C1 segment of cervical spinal cord (tissue), 14 donors: ENCODE measurements at places on chromosomes 16 and 17.

DNA sequence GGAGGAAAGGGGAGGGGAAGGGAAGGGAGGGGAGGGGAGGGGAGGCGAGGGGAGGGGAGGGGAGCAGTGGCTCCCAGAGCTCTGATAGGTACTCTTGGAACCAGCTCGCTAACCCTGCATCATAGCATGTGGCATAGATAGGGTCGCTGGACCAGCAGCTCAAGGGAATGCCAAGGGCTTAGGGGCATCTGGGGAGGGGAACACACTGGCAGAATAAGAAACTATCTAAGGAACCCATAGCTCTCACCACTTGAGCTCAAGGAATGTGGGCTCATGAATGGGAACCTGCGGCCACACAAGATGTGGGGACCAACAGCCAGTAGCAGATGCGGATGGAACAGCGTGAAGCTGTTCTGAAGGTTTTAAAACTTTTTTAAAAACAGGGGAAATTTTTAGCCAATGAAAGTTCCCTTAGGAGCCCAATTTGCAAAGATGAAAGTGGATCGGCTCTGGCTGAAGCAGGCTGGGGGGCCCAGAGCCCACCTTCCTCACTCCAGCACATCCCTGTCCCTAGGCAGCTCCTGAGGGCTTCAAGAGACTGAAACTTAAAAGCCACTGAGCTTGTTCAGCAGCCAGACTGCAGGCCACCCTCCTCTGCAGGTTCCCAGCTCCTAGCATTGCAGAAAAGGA, 46.9 kb downstream of the PIMREG start:
- no peak for DNase-seq

DNA sequence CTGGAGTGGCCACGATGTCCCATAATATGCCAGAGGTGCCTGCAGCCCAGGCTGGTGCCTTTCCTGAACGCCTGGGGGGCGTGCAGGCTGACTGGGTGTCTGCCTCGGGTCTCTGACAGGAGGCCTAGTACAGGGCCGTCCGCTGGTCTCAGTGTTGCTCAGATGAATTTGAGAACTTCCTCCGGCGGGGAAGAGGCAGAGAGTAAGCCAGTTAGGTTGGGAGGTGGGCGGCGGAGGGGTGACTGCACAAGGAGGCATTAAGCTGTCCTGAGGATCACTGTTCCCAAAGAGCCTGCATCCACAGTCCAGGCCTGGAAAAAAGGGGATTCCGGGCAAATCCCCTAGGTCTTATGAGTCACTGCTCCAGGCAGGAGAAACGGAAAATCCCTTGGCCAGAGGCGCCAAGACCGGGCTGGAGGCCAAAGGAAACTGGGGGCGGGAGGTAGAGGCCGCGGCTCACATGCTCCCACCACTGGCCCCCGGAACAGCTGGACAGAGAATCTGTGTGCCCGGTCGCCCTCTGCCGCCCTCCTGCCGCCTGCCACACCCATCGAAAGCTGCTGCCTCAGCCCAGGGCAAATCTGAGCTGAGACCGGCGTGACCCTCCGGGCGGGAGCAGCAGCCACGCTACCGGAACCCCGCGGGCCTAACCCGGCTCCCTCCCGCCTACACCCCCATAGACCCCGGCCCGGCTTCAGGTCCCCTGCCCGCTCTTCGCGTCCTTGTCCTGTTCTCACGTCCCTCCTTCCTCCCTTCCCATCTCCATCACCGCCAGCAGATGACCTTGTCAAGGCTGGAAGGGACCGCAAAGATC, 1.2 kb downstream of the TRIM47 start:
- peak; percentile 73 for DNase-seq

GRCh38 chr16:31868164-31868563, 5.4 kb upstream of the ZNF267 start:
- DNase-seq: no peak

DNA sequence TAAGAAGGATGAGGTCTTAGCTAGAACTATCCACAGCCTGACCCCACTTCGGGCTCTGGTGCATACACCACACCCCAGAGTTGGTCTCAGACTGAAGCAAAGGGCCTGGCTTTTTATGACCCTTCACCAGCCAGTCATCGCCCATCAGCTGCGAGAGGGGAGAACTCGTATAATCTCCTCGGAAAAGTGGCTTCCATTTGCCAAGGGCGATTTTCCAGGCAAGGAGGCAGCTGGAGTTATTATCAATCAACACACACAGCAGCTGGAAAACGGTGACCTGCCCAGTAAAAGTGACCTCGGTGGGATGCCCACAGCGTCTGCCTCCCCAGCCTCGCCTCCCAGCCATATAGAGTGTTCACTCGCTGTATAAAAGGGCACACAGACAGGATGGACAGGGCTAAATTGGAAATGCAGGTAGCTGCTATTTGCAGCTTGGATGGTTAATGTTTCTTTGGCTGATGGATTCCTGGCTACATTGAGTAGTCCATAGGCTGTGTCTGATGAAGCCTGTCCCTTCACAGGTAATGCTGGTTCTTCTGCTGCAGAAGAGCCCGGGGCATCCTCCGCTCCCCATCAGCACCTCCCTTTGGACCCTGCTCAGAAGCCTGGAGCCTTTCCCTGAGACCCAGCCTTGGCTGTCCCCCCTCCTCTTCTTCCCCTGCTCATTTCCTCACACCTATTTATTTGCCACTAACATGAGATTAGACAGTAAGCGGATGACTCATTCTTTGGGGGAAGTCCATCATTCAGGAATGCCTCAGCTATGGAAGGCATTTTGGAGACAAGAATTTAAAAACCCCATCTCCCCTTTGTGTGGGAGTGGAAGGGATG, 45.7 kb downstream of the TMEM186 start:
- no peak for DNase-seq

DNA sequence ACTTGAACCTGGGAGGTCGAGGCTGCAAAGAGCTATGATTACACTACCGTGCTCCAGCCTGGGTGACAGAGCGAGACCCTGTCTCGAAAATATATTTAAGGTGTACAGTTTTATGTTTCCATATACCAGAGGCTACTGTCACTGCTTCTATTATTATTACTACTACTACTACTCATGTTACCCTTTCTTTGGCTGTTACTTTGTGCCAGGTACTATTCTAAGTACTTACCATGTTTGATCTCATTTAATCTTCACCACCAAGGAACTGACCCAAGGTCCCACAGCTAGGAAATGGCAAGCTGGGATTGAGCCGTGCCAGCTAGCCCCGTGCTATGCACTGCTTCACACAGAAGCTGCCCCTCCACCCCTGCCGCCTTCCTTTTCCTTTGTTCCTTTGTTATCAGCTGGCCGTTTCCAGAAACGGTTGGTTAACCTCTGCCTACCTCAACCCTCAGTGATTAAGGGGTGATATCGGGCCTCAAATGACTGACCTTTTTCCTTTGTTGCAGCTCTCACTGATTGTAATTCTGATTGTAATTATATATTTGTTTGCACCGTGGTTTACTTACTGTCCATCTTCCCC, 78.4 kb downstream of the ABCC1 start:
- DNase-seq: no peak

DNA sequence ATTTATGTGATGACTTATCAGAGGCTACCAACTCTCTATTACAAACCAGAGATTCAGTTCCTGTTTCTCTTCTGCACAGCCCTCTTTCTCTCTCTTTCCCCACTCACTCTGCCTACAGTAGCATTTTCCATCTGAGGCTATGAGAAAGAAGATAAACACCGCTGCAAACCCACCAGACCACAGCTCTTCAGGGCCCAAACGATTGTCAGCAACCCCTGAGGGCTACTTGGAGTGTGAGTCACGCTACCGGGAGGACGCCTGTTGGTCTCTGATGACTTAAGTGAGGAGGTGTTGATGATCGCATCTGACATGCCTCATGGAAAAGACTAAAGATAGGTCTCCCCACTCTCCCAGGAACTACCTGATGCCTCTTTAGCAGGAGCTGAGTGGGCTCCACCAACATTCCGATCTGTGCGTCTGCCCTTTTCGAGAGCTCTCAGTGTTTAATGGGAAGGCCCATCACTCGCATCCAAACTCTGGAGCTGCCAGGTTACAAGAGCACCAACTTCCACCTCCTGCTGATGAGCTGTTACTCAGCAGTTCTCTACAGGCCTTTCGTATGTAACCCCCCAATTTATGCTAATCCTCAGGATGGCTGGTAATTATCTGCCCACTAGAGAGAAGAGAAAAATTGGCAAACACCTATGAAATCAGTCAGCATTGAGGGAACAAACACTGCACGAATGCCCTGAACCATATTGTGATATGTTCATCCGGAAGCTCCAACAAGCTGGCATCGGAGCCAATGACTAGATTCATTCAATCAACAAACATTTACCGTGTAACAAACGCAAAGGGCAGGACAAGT, 9.2 kb downstream of the GRIN2A start:
- no peak for DNase-seq

DNA sequence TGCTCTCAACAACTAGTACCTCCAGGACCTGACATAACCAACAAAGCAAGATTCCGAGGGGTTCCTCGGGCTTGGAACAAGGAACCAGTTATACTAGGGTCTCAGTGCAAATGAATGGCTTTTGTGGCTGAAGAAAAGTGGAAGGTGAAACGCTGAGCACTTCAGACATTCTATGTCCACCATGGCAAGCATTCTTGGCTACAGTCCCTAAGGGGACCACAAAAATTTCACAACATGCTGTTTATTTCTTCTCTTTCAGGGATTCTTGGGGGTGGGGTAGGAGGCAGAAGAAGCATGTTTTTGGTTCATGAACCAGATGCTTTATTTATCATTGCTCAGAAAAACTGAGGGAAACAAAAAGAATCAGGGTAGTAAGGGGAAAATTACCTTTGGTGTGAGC, 479.9 kb upstream of the CDH11 start:
- DNase-seq: no peak

GRCh38 chr17:45867702-45868101, 23.0 kb downstream of the SPPL2C start:
- DNase-seq: no peak

DNA sequence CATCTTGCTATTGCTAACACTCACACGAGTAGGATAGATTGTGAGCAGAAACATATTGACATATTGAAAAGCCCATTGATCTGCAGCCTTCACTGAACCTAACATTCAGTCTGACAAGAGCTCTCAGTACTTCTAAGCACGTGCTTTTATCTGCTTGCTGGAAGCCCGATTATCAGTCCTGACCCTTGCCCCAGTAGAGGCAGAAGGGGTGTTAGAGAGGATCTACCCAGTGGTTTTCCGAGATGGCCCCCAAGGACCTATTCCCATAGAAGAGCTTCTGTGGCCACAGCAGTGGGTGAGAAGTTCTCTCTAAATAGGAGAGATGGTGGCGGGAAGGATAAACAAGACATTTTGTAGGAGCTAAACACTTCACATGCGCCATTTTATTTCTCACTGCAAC, 290.9 kb upstream of the MAF start:
- no peak for DNase-seq

- DNase-seq: no peak
Measured at GRCh38 chr17:49051269-49051668, 54.1 kb downstream of the IGF2BP1 start.

DNA sequence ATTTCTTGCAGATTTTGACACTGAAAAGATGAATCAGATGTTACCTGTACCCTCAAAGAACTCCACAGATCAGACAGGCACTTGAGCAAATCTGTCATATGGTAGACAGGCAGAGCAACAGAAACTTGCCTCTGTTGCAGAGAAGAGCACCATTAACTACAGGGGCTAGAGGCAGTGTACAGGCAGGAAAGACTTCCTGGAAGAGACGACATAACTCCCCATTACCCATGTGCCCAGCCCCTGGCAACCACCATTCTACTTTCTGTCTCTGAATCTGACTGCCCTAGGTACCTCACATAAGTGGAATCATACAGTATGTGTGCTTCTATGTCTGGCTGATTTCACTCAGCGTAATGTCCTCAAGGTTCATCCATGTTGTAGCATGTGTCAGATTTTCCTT, 15.5 kb downstream of the GFOD2 start:
- no peak for DNase-seq

- DNase-seq: no peak
Measured at GRCh38 chr17:73141411-73141810, 23.4 kb upstream of the SSTR2 start.

DNA sequence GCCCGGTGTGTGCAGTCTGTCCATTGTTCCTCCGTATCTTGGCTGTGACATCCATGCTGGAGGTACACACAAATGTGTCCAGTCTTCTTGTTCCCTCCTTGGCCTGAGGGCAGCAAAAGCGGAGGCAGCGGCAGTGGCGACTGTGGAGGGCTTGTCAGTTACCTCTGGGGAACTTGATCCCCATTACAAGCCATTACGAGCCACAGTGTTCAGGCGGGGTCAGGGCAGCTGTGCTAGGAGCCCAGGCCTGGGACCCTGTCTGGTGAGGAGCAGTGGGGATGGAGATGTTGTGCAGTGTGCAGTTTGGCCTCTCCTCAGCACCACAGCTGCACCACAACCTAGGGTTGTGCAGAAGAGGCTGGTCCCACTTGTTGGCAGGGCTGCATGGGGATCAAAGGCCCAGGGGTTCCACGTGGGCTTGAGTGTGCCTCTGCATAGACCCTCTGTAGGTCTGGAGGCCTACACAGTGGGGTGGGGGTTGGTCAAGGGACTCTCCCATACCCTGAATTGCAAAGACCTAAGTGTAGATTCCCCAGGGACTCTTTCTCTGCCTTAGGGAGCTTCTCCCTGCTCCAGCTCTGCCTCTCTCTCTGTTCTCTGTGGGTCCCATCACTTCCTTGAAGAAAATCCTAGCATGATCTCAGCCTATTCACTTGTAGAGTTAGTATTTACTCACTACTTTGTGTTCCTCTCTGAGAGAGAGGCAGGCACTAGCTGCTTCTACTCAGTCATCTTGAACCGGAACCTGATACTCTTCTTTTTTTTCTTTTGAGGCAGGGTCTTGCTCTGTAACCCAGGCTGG, 58.8 kb downstream of the SLFN11 start:
- no peak for DNase-seq

GRCh38 chr17:49638818-49639217, 39.1 kb downstream of the SPOP start:
- DNase-seq: no peak

GRCh38 chr16:85206472-85207356, 94.4 kb upstream of the CIBAR2 start:
- peak; percentile 76 for DNase-seq

DNA sequence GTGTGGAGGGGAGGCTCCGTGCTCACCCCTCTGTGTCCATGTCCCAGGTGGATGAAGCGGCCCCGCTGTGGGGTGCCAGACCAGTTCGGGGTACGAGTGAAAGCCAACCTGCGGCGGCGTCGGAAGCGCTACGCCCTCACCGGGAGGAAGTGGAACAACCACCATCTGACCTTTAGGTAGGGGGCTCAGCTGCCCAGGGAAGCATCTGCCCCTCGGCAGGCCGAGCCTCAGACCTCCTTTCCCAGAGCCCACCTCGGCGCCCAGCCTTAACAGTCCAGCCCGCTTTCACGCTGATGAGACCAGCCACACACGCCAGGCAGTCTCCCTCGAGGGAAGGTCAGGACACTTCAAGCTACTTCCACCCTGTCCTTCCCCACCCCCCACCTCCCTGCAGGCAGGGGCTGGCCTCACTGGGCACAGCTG, 12.7 kb downstream of the MMP15 start:
- DNase-seq: no peak

DNA sequence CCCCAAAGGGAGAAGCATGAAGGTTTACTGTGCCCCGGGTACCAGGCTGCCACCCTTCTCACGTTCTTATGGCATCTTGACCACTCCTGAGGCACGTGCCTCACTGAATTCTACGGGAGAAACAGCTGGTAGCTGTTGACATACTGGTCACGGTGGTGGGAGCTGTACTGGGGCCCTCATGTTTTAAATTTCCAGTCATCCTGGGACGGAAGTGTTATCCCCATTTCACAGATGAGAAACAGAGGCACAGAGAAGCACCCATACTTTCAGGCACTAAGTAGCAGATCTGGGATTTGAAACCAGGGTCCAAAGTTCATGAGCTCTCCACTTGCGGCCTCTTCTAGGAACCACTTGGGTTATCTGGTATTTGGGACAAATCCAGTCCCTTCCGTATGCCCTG, 26.3 kb upstream of the DOC2B start:
- DNase-seq: no peak

GRCh38 chr17:2122641-2123302, 67.9 kb downstream of the HIC1 start:
- no peak for DNase-seq
